ENCODE measurements at places on chromosomes 12 and 14. TPM values are rescaled to one million over a fixed set of nuclear protein-coding genes. Genes with fewer than 3 reads are reported as not detected.

- no peaks in the 10 kb centered on the region for H3K27me3 ChIP-seq
- no peaks in the 10 kb centered on the region for H3K36me3 ChIP-seq
- no peak overlapping the region for H3K27ac ChIP-seq
Observed at GRCh38 chr14:57637901-57638300, 144.2 kb upstream of the CCDC198 start.

DNA sequence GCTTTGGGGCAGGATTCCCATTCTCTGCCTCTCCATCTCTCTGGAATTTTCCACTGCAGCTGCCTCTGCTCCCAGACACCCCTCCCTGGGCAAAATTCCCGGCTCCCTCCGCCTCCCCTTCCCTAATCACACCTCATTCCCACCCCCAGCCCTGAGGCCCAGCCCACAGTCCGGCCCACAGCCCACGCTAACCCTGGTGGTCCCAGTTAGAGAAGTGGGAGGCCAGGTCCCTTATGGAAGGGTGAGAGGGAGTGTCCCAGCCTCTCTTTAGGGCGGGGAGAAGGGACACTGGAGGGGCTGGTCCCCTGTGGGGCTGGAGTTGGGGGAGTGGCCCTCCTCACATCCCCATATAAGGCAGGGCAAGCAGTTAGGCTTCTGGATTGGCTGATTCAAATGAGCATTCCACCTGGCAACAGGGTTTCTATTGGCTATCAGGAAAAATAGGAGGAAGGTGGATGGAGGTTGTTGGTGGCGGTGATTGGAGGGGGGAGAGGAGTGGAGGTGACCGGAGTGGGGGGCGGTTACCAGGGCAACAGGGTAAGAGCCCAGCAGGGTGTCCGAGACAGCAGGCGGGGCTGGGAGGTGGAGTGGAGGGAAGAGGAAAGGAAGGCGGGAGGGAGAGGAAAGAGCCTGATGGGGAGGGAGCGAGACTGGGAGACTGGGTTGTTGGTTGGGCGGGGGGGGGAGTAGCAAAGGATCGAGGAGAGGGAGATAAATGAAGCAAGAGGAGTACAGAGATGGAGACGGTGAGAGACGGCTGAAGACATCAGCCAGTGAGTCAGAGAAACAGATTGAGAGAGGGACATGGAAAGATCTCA lies 1.9 kb upstream of the PTMS start:
- peaks cover under 1% of the 10 kb centered on the region for H3K36me3 ChIP-seq
- H3K4me3 ChIP-seq = peak overlapping the region; percentile 37
- peaks cover 33% of the 10 kb centered on the region for H3K4me1 ChIP-seq
- peak; percentile 96 for DNase-seq
- H3K27ac ChIP-seq = peak overlapping the region; percentile 87
- H3K27me3 ChIP-seq = no peaks in the 10 kb centered on the region

DNA sequence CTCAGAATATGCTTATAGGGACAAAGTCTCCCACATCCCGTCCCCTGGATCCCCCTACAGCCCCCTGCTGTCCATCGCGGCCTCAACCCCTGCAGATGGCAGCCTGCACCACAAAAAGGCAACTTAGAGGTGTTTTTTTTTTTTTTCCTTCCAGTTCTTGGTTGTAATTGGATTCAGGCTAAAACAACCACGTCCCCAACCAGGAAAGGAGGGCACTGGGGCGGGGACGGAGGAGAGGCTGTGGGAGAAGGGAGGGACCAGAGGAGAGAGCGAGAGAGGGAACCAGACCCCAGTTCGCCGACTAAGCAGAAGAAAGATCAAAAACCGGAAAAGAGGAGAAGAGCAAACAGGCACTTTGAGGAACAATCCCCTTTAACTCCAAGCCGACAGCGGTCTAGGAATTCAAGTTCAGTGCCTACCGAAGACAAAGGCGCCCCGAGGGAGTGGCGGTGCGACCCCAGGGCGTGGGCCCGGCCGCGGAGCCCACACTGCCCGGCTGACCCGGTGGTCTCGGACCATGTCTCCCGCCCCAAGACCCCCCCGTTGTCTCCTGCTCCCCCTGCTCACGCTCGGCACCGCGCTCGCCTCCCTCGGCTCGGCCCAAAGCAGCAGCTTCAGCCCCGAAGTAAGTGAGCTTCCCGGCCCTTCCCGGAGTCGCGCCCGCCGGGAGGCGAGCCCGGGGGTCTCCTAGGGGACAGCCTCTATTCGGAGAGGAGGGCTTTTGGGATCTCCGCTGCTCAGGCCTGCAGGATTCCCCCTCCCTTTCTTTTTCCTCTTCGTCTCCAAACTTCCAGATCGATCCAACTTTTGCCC lies at the start of gene MMP14:
TSS of gene MMP14 (plus strand) at position 285 of the 813 bp plus-strand sequence. CDS start at position 518, 233 bp downstream.
- peak; percentile 76 for DNase-seq
- H3K27me3 ChIP-seq = no peaks in the 10 kb centered on the region
- H3K36me3 ChIP-seq = peaks cover 35% of the 10 kb centered on the region
- H3K4me1 ChIP-seq = peaks cover 24% of the 10 kb centered on the region
- H3K27ac ChIP-seq = peak within 1 kb of the TSS; percentile 97
- H3K4me3 ChIP-seq = peak within 1 kb of the TSS; percentile 59

Gene CCDC60
- not detected for total RNA-seq

- no peak overlapping the region for H3K4me3 ChIP-seq
- H3K4me1 ChIP-seq = no peaks in the 10 kb centered on the region
- no peaks in the 10 kb centered on the region for H3K36me3 ChIP-seq
- DNase-seq = peak; percentile 49
- H3K27me3 ChIP-seq = no peaks in the 10 kb centered on the region
Observed at GRCh38 chr12:131860472-131861260, 32.5 kb downstream of the MMP17 start.

Gene NANOG
- not detected for total RNA-seq

Gene CATSPERB
- 0.34 TPM for total RNA-seq

Gene AKAP3
- 3.1 TPM for total RNA-seq

Gene PLEKHA5
- total RNA-seq = 68.4 TPM

- no peak for DNase-seq
- H3K4me3 ChIP-seq = no peak overlapping the region
- no peak overlapping the region for H3K27ac ChIP-seq
- H3K36me3 ChIP-seq = no peaks in the 10 kb centered on the region
- H3K4me1 ChIP-seq = peaks cover 6% of the 10 kb centered on the region
- no peaks in the 10 kb centered on the region for H3K27me3 ChIP-seq
Observed at GRCh38 chr12:25829192-25829591, 129.3 kb upstream of the RASSF8 start.

GRCh38 chr14:54574528-54574927 lies 7.6 kb downstream of the SAMD4A start:
- H3K36me3 ChIP-seq = no peaks in the 10 kb centered on the region
- no peak for DNase-seq
- H3K27ac ChIP-seq = no peak overlapping the region
- no peaks in the 10 kb centered on the region for H3K27me3 ChIP-seq

DNA sequence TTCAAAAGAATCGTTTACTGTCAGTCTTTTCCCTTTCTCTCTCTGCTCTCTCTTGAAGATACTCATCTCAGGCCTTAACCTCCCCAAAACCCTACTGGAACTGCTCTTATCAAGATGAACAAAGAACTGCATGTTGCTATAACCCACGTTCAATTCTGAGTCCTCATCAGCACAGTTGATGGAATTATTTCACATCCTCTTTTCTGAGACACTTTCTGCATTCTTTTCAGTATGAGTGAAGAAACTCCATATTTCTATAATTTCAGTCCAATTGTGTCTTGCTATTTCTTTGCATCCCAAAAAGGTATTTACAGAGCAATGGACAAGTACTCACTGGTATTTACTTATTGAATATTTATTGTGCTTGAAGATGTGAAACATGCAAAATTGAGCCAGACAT lies 160.1 kb upstream of the CPNE8 start:
- H3K4me1 ChIP-seq = no peaks in the 10 kb centered on the region
- no peak for DNase-seq
- H3K27me3 ChIP-seq = no peaks in the 10 kb centered on the region
- H3K36me3 ChIP-seq = no peaks in the 10 kb centered on the region
- no peak overlapping the region for H3K4me3 ChIP-seq
- H3K27ac ChIP-seq = no peak overlapping the region

Gene MAP1LC3B2
- total RNA-seq = 1.8 TPM

Gene RAD51AP1
- 0.59 TPM for total RNA-seq

DNA sequence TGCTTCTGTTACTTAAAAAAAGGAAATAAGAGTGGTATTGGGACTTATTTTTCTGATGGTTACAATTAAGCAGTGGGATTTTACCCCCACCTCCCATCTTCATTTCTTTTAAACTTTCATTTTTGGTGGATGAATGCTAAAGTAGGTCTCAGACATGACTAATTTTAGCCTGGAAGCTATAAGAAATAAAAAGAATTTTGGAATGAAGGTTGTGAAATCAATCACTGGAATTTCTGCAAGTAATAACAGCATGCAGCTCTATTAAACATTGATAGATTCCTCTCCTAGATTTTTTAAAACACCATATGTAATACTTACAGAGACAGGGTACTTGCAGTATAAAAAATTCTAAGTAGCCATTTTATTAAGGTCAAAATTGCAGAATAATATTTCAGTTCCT lies 164.2 kb upstream of the CLEC14A start:
- peaks cover 4% of the 10 kb centered on the region for H3K4me1 ChIP-seq
- no peaks in the 10 kb centered on the region for H3K36me3 ChIP-seq
- no peak overlapping the region for H3K27ac ChIP-seq
- no peaks in the 10 kb centered on the region for H3K27me3 ChIP-seq
- DNase-seq = no peak

Gene KRT85
- total RNA-seq = not detected

DNA sequence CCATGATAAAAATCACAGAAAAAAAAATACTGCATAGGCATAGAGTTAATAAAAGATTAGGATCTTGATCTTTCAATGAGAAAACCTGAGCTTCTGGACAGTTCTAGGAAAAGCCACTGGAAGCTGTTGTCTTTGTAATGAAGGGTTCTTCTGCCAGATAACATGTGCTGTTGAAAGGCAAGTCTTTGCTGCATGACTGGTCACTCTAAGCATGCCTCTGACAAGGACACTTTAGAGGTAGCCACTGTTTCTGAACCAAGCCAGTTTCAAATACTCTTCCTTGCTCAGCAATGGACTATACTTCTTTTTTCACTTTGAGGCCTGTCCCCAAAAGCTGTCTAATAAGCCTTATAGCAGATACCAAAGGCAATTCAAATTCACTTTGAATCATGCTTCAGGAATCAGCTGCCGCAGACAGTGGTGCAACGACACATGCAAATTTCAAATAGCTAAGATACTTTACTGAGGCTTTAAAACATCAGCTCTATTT lies 70.2 kb downstream of the BTG1 start:
- H3K36me3 ChIP-seq = no peaks in the 10 kb centered on the region
- peaks cover 7% of the 10 kb centered on the region for H3K4me1 ChIP-seq

Gene RFX4
- total RNA-seq = not detected

DNA sequence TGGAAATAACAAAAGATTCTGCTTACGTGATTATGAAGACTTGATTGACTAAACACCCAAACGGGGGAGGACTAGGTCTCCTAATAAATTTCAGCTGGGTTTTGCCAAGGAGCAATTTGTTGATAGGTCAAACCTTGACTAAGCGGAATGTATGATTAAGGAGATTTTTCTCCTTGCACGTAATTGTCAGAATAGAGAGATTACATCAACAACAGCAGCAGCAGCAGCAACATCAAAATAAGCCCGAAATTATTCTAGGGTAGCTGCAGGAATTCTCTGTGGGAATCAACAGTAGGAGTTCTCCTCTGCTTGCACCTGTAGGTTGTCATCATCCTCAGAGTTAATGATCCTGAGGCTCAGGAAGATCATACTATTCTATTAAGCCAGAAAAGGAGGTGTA lies 10.2 kb downstream of the ELK3 start:
- H3K4me1 ChIP-seq = peaks cover 36% of the 10 kb centered on the region
- no peak for DNase-seq
- H3K4me3 ChIP-seq = no peak overlapping the region
- no peaks in the 10 kb centered on the region for H3K27me3 ChIP-seq
- no peak overlapping the region for H3K27ac ChIP-seq
